ENCODE measurements at places on chromosomes 3 and 15.

GRCh38 chr3:147930232-147930807 is 521.2 kb downstream of the ZIC1 start:
- DNase-seq, result no peak

- DNase-seq, result no peak
Measured at GRCh38 chr3:172042136-172042662, 2.8 kb downstream of the FNDC3B start.

DNA sequence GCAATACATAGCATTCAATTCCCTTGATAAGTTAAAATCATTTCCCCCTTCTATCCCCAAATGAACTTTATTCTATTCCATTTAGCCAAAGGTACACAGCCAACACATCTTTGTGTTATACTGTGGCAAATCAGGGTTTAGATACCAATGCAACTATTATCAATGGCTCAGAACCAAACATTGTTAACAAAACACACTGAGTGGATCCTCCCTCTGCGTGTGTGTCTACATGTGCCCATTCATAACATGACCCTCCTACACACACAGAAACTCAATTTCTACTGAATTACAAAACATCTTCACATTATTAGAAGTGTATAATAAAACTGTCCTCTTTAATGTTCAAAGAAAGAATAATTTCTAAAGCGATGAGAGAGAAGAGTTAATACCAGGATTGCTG is 1.3 kb downstream of the TTBK2 start:
- DNase-seq, result no peak

- DNase-seq, result no peak
Measured at GRCh38 chr15:31271711-31272557, 54.7 kb upstream of the KLF13 start.

DNA sequence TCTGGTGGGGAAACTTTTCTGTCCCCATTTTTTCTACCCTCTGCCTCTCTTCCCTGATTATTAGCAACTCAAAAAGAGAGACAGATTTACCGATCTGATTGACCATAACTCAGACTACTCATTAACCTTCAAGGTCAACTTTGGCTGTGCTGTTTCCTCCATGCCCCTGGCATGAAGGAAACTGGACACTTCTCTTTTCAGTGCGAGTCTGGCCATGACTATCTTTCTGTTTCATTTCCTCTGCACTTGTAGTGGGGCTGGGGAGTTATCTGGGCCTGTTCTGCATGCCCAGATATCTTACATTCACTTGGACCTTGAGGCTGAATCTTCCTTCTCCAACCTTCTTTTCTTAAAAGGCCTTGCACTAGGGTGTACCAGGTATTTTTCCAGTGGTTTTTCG is 76.9 kb upstream of the SLCO2A1 start:
- DNase-seq, result no peak

- no peak for DNase-seq
Measured at GRCh38 chr15:43293432-43293831, 26.7 kb upstream of the TGM5 start.

- DNase-seq, result no peak
Measured at GRCh38 chr3:182802413-182803390, 9.4 kb downstream of the ATP11B start.

GRCh38 chr3:190053919-190054672 is 66.6 kb downstream of the P3H2 start:
- DNase-seq, result no peak

GRCh38 chr3:191239407-191240031 is 40.5 kb downstream of the OSTN start:
- no peak for DNase-seq

GRCh38 chr3:40649346-40649745 is 124.6 kb downstream of the ZNF621 start:
- DNase-seq, result no peak

GRCh38 chr3:113263020-113263419 is 51.7 kb downstream of the BOC start:
- DNase-seq, result no peak

DNA sequence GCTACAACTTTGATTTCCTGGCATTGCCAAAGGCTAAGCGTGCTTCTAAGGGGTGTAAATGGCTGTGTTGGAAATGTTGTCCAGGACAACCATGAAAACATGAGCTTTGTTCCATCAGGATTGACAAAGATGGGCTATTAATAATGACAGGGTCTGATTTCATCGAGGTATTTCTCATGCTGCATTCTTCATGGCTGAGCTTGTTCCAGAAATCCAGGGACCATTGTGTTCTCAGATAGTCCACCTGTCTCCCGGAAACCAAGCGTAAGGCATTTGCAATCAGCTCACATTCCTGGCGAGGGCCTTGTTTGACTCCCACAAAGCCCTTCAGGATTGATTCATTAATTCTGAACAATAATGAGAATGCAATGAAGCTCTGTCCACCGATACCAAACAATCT is 111.3 kb downstream of the CD47 start:
- DNase-seq, result no peak

- no peak for DNase-seq
Measured at GRCh38 chr3:16849795-16850194, 35.0 kb upstream of the PLCL2 start.

GRCh38 chr3:14513566-14514322 is 26.4 kb downstream of the GRIP2 start:
- no peak for DNase-seq

DNA sequence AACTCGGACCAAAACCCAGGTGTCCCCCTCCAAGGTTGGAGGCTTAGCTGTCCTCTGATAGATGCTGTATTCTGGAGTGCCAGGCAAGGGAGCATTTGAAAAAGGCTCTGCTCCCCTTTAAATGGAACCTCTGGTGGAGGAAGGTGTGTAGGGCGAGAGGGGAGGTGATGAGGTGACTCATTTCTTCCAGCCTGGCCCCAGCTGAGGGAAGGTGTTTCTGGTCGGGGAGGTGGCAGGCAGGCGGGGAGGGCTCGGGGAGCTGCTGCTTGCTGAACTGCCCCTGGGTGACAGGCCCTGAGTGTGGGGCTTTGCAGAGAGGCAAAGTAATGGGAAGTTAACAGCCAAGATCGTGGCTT is 18.8 kb downstream of the PSTPIP1 start:
- peak; percentile 89 for DNase-seq

DNA sequence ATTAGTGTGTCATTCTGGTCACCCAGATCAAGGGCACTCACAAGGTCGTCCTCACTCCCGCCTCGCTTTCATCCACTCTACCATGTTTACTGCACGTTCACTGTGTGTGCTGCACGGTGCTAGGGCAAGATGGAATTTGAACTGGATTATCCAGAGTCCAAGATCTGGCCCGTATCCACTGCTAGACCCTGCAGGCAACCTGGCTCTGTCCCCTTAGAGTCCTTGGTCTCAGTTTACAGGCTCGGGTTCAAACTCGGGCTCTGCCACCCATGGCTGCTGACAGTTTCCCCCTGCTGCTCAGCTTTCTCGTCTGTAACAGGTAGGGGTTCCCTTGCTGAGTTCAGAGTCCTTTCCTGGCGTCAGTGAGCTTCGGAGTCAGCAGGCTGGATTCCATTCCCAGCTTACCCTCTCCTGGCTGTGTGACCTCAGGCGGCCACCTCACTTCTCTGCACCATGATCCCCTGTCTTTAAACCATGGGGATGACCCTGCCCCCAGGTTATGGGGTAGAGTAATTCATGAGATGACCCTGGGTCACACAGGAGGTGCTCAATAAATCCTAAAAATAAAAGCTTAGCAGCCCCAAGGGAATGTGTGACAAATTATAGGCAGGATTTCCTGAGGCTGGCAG is 79.6 kb upstream of the SLC6A6 start:
- DNase-seq, result no peak

DNA sequence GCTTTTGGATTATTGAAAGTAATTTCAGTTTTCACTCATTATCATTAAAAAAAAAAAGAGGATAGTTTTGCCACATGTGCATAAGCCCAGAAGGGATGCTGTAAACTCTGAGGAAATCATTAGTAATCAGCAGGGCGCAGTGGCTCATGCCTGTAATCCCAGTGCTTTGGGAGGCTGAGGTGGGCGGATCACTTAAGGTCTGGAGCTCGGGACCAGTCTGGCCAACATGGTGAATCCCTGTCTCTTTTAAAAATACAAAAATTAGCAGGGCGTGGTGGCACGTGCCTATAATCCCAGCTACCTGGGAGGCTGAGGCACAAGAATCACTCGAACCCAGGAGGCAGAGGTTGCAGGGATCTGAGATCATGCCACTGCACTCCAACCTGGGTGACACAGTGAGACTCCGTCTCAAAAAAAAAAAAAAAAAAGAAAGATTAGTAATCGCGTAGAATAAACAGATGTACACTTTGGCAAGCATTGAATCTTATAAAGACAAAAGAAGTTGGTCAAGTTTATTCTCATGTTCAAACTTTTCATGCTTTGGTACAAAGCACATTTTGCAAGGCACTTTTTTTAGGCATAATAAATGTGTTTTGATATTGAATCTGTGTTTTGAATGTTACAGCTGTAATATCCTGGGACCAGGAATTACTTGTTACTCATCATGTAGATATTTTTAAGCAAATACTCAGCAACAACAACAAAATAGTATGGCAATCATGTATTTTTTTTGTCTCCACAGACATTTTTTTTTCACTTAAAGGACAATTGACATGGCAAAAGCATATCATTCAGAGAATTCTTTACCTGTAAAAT is 93.2 kb upstream of the AGTR1 start:
- no peak for DNase-seq

GRCh38 chr3:186277268-186277909 is 84.6 kb downstream of the DGKG start:
- DNase-seq, result no peak

DNA sequence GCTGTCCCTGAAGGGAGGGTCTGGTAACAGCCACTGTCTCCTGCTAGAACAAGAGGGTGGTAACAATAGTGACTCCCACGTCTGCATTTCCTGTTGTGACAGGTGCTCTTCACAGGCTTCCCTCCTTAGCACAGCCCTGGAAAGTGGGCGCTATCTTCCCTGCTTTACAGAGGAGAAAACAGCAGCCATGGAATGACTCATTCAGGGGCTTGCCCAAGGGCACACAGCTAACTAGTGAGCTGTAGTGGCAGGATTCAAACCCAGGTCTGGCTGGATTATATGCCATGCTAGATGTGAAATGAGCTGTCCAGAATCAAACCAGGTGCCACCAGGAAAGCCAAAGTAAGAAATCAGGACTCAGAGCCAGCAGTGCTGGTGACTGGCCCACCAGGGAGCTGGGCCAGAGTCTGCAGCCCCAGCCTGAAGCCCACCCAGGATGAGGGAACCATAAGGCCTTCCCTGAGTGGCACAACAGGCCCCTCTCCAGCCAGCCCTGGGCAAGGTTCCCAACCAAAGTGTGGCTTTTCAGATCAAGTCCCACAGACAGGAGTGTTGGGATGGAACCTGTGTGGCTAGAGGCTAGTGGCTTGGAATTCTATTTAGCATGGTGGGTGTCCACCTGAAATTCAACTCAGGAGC is 102.4 kb downstream of the ETFA start:
- DNase-seq, result no peak

GRCh38 chr3:194135806-194136518 is at the start of gene HES1:
Gene HES1, plus strand, starts transcription at chr3:194136148. Its CDS starts 233 bp downstream, at chr3:194136381.
- DNase-seq, result no peak

DNA sequence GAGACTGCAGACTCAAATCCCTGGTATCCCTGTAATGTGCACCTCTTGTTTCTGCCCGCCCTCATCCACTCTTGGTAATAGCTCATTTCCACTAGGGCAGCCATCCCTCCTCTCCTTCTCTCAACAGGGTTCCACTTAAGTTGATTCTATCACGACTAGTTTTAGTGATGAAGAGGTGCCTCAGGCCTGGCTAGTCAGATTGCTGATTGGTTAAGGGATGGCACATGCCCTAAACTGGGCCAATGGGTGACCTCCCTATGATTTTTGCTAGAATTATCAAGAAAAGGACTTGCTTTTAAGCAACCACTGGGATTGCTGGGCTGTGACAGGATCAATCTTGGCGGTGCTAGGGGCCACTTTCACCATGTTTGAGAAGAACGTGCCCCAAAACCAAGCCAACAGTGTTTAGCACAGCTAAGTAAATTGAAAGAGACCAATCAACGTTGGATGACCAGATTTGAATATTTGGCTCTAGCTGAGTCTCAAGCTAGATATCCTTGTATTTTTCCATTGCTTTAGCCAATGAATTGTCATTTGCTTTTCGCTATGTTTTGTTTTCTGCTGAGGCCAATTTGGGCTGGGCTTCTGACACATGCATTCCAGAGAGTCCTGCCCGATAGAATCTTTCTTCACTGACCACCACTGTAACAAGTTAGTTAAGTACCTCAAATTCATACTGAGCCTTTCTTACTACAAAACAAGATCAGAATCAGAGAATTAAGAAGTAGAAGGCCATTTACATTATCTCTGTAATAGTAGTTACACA is 131.0 kb downstream of the PDZRN3 start:
- DNase-seq, result no peak

Data from stimulated activated effector memory CD8-positive, alpha-beta T cell treated with anti-CD3 and anti-CD28 coated beads, Interleukin-12 subunit alpha, Interleukin-12 subunit beta, amount 100 ng/mL, for 72 hours (primary cell).